Activated T-helper 2 cell treated with anti-CD3 and anti-CD28 coated beads, Interferon-gamma antibody, Interleukin-2, Interleukin-4, amounts not matched to agents 10 μg/mL and 5 μg/mL and 100 μg/mL, durations not matched to agents 14 hours and 24 hours and 36 hours (primary cell): ENCODE measurements at places on chromosomes 5 and 9. TPM values are rescaled to one million over a fixed set of nuclear protein-coding genes. Genes with fewer than 3 reads are reported as not detected.

DNA sequence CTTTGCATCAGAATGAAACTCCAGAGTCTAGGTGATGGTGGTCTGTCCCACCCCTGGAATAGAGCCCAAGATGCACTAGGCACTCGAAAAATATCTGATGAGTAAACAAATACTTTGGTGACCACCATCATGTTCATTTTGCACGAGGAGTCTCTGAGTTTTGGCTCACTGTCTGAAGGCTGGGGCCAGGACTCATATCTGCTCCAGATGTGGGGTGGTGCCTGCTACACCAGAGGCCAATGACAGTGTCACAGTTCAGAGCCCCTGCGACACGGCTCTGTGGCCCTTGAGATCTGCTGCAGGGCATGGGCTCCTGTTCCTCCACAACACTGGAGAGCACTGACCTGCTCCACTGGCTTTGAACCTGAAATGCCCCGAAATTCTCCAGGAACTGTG, 164.6 kb downstream of the ROR2 start:
- no peak for DNase-seq

DNA sequence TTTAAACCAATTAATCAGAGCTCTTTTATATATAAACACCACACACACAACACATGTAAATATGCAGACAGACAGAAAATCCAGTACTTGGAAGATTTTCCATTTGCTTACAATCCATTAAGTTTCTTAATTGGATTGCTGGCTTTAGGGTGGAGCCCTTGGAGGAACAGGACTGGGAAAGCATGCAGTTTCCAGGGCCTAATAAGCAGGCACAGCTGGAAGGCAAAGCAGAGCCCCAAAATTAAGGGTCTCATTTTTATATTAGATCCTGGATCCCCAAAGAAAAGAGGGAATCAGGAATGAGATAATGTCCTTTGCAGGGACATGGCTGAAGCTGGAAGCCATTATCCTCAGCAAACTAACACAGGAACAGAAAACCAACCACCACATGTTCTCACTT, 13.1 kb upstream of the SMC2 start:
- DNase-seq: no peak

GRCh38 chr9:79604149-79604548, 32.4 kb downstream of the TLE4 start:
- no peak for DNase-seq

- DNase-seq: peak; percentile 74
Observed at GRCh38 chr5:95808686-95809413, 13.7 kb downstream of the GLRX start.

DNA sequence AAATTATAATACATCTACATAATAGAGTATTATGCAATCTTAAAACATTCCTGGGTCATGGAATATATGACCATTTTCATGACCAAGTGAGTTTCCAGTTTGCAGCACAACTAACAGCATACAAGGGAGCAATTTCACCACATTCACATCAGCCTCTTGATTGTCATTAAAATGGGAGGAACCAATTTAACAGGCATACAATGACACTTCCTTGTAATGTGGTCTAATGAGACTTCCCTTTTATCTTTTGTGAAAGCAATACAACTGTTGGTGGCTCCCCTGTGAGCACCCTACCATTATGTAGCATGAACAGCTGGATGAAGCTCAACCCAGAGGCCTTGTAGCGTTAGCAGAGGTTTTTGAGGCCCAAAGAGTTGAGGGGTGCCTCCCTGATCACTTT, 13.6 kb upstream of the TMOD1 start:
- no peak for DNase-seq

- DNase-seq: no peak
Observed at GRCh38 chr5:160743027-160743426, 109.0 kb downstream of the ATP10B start.

DNA sequence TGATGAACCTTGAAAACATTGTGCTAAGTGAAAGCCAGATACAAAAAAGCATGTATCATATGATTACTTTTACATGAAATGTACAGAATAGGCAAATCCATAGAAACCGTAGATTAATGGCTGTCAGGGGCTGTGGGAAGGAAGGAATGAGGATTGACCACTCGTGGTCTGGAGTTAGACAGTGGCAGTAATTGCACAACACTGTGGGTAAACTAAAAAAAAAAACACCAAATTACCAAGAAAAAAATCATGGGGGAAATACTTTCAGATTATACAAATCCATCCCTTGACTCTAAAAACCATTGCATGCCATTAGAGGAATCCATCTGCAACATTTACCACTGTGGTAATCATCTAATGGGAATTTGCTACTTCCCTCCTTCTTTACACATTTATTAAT, 140.0 kb downstream of the SIL1 start:
- DNase-seq: no peak

GRCh38 chr5:149651686-149652085, 70.4 kb downstream of the ARHGEF37 start:
- no peak for DNase-seq

- no peak for DNase-seq
Observed at GRCh38 chr5:123814801-123815470, 303.0 kb downstream of the CSNK1G3 start.

DNA sequence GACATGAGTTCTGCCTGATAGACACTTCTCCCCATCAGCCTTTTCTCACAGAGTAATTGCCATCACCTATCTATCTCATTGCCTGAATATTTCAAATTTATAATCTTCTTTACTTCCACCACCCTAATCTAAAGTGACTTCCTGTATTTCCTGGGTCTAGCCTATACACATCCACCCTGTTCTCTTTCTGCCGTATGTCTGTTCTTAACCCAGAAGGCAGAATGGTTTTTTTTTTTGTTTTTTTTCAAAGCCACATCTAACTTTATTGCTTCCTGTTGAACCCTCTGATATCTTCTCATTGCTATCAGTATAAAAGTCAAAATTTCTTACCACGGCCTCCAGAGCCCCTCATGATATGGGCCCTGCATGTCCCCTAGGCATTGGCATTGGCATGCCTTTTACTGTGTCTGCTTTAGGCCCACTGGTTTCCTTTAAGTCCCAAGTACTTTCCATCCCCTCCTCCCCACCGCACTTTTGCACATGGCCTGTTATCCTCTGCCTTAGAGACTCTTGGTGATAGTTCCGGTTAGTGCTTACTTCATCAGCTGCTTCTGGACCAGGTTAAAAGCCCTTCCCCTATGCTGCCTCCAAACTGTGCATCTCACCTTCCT, 159.9 kb downstream of the MAN2A1 start:
- no peak for DNase-seq

DNA sequence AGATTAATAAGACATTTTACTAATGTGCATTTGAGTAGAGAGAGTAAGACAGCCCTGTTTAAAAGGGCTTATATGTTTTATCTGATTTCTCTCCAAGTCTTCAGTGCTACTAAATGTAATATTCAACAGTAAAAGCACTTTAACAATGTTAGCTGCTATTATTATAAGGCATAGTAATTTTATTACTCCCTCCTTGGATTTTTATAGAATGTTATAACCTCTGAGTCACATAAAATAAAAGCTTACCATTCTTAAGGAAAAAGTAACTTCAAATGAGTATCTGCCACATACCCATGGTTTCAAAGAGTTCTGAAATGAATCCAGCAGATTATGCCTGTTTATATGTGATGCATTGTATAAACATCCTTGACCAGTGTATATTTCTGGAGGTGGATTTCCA, 19.0 kb downstream of the SPDL1 start:
- DNase-seq: no peak

DNA sequence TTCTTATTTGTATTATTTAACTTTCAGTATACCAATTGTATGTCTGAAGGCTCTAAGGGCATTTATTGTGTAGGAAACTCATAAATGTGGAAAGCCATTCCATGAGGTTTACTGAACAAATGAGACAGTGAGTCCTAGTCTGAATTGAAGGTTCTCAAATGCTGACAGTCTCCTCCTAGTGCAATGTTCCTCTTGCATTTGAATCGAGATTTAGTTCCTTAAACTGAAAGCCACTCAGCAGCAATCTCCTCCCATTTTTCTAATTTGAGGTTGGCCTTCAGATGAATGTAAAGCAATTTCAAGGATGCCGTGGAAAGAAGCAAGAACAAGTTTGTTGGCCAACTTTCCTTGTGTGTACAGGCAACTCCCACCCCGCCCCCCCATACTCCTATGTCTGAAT, 493.2 kb upstream of the KLF4 start:
- no peak for DNase-seq

GRCh38 chr9:20436476-20437195, 185.7 kb downstream of the MLLT3 start:
- DNase-seq: no peak

- no peak for DNase-seq
Observed at GRCh38 chr5:10678244-10678643, 82.8 kb downstream of the DAP start.

DNA sequence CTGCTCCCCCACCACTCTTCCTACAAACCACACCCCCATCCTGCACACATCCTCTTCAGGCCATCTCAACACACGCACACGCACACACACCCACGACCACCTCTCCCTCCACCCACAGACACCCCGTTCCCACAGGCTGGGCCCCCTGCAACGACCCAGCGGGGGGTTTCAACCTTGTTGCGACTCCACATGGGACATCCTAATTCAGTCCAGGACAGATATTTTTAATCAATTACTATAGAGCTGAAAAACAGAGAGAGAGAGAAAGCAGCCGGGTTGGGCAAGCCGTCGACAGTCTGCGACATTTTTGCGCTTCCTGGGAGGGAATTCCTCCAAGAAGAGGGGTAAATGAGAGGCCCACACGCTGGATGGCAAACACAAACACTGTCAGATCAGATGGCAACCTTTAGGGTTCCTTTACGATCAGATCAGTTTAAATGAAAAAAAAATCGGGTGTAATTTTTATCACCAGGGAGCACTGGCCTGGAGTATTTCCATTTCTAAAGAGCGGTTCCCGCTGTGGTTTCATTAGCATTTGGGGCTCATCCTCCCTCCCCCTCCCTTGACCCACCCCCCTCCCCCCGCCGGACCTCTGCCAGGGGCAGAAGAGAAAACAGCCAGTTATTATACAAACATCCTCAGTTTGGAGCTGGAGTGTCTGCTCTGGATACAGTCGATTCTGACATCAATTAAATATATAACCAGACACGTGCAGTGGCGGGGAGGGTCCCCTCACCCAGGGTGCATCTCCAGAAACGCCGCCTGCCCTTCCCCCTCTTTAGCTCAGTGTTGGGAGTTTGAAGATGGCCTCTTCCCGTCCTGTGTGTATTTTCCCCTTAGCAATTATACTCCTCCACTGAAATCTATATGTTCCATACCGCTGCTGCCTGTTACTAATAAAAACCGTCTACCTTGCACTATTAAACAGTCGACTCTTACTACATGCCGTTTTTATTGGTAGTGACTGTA, 2.3 kb upstream of the IRX2 start:
- DNase-seq: no peak

DNA sequence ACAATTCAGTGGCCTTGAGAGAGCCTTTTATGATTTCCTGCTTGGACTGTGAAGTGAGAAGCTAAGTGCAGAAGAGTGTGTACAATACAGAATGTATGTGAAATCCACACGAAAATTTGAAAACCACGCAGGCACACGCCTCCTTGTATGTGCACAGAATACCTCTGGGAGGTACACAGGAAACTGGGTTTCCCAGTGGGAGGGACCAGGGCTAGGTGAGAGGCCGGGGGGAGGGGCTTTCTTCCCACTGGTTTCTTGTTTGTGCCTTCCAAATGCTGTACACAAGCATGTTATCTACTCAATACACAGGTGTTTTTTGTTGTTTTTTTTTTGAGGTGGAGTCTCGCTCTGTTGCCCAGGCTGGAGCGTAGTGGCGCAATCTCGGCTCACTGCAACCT, 16.1 kb downstream of the C9orf50 start:
- no peak for DNase-seq

GRCh38 chr5:73189871-73190376, 16.9 kb downstream of the TMEM174 start:
- no peak for DNase-seq

DNA sequence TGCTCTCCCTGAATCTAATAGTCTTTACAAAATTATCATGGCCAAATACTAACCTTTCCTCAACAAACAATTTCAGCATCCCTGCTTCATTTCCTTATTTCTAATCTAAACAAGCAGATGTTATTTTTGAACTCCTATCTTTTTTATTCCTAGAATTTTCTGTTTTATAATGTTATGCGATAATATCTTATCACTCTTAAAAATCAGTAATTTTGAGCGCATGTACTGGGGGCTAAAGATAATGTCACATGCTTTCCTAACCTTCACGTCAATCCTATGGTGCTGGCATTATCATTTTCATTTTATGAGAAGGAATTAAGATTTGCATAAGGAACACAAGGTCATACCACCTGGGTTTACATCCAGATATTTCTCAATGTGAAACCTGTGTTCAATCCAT, 648.0 kb downstream of the BRINP1 start:
- DNase-seq: no peak

- DNase-seq: no peak
Observed at GRCh38 chr5:10789726-10790125, 28.7 kb upstream of the DAP start.

Gene BRINP1
- not detected in 2 replicates for total RNA-seq

Gene IFNK
- not detected in 2 replicates for total RNA-seq

Gene BTNL9
- 0.09 TPM in 1 of 2 replicates, not detected in the other for total RNA-seq

Gene C9orf50
- not detected in 2 replicates for total RNA-seq

Gene LURAP1L
- not detected in 2 replicates for total RNA-seq

Gene LRRC70
- 0.46 and 1.1 TPM in 2 replicates for total RNA-seq

Gene CDKN2B-AS1
- total RNA-seq: 0.82 and 1.1 TPM in 2 replicates

Gene NDST1
- total RNA-seq: 2.4 and 3.0 TPM in 2 replicates

Gene SIMC1
- 32.1 and 33.3 TPM in 2 replicates for total RNA-seq

Gene ZFP37
- 0.21 and 0.30 TPM in 2 replicates for total RNA-seq
